ENCODE measurements at places on chromosomes 3 and 15.

DNA sequence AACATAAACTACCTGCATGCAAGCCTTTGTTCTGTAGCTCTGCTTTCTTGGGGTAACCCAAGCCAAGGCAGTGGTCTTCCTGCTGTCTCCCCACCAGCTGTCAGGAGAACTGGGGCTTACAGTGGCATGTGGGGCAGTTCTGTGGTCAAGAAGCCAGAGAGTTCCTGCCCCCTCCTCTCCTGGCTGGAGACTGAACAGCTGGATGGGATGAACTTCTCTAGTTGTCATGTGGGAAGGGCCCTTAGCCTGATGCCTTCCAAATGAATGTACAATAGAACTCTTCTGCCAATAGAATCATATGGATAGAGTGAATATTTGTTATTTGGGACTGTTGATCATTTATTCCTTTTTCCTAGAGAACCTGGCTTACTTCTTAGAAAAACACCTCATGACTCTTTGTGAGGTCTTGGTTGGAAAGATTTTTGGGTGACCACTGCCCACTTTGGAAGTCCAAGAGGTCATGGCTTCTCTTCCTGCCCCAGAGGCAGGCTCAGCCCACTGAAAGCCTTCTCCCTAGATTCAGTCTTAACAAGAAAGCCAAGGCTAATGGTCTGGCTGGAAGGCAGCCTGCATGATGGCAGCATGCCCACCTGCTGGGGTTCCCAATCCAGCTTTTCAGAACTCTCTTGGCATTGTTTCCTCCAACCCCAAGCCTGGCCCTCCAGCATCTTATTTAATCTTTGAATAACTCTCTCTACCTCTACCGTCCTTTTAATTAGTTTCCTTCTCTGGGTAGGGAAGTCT is 462.9 kb upstream of the PROK2 start:
- no peak for DNase-seq

DNA sequence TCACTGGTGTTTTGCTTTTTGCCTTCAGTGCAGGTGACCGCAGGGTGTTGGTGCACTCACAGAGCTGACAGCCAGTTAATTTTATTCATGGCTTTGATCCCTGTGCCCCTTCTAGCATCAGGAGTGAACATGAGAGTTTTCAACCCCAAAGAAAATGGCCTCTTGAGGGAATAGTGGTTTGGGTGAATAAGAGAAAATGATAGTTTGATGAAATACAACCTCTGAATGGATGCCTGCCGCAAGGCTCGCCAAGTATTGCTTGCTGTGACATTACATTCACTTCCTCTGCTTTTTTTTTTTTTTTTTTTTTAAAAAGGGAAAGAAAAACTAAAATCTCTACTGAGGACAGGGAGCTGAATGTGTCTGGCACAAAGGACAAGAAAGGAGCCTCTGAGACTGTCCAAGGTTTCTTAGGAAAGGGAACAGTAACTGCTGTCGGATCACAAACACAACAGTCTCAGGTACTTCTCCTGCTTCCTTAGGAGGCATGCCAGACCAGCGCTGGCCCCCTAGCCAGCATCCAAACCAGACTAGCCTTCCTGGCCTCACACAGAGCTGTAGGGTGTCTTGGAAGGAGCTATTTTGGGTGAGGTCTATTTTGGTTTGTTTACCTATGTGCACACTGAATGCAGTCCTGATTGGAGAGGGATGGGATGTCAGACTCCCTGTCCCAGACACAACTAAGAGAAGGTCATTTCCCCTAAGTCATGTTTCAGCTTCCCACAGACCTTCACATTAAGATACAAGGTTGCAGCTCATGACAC is 29.0 kb downstream of the CCDC80 start:
- DNase-seq, result no peak

GRCh38 chr3:23811185-23811527 is 5.4 kb downstream of the UBE2E1 start:
- no peak for DNase-seq

GRCh38 chr3:19931767-19932188 is 2.2 kb downstream of the EFHB start:
- DNase-seq, result no peak

DNA sequence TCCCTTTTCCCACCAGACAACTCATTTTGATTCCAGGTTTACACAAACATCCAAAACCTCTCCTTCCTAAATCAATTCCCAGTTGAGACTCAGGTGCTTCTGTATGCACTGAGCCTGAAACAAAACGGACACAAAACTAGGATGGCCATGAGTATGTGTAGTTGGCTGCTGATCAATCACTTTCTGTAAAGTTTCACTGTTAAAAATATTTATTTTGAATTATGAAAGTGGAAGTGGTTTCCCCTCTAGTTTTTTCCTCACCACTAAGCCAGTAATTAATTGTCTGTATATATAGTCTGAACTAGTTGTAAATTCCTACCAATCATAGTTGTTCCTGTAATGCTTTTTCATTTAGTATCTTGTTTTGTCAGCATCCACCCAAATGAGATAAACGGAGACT is 51.7 kb upstream of the TSPAN3 start:
- no peak for DNase-seq

- no peak for DNase-seq
Observed at GRCh38 chr15:48422401-48422800, 91.2 kb downstream of the DUT start.

DNA sequence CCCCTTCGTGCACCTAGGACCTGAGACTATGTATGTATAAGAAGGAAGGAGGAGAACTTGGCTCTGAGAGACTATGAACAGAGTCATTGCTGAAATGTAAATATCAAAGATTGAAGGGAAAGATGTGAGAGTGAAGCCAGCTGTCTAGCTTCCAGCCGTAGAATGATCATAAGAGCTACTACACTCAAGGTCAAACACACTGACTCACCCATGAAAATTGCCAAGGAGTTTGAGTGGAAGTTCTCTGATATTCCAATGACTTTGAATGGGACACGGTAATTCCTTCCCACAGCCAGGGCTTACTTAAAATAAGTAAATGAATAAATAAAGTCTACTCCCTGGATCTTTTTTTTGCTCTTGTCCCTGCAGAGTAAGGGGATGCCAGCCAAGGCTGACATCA is 398.9 kb upstream of the TPRG1 start:
- DNase-seq, result peak; percentile 18

DNA sequence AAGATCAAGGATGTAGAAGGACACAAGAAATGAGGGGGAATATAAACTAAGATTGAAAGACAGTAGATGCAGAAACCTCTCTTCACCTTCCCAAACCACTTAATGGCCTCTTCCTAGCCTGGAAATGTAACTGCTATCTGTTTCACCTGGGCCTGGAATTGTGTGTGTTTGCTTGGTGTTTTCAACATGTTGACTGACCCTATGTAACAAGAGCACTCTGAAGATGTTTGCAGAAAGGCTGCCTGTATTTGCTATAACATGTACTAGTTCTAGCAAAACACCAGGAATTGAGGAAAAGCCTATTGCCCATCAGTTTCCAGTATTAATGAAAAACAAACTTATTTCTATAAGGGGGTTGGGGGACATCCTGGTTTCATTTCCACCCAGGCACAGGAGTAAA is 248.3 kb downstream of the WDR72 start:
- no peak for DNase-seq

DNA sequence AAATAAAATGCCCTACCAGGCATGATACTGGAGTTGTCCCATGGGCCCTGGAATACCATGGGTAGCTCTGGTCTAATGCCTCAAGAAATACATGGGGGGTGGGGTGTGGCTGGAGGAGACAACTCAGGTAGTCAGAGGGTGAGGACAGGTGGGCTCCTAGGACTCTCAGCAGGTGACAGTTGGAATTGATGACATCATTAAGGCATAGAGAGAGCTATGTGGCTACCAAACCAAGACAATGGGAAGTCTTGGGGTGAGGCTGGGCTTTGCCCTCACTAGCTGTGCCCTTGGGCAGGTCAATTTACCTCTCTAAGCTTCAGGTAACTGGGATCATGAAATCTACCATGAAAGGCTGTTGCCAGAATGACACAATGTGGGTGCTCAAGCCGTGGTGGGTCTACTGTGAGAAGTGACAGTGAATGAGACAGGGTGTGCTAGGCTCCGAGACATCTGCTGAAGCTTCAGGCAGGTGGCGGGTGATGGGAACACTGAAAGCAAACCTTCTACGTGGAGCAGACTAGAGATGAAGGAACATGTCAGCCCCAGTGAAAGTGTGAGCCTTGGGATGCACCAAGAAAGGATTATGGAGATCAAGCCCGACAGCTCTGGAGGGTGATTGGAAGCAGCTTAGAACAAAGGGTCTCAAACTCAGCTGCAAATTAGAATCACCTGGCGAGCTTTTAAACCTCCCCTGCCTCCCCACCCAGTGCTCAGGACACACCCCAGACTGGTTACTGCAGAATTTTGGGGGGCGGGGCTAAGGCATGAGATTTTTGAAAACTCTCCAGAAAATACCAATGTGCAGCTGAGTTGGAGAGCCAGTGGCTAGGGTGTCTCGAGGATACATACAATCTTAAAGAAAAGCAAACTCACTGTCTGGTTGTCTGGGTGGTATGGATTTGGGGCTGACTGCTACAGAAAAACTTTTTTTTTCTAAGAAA is 21.5 kb downstream of the SLC6A20 start:
- DNase-seq, result no peak
